NCI-H1417 treated with DMSO at 0.1 percent for 48 hours (cell line): ENCODE measurements at places on chromosomes 1 and 21.

DNA sequence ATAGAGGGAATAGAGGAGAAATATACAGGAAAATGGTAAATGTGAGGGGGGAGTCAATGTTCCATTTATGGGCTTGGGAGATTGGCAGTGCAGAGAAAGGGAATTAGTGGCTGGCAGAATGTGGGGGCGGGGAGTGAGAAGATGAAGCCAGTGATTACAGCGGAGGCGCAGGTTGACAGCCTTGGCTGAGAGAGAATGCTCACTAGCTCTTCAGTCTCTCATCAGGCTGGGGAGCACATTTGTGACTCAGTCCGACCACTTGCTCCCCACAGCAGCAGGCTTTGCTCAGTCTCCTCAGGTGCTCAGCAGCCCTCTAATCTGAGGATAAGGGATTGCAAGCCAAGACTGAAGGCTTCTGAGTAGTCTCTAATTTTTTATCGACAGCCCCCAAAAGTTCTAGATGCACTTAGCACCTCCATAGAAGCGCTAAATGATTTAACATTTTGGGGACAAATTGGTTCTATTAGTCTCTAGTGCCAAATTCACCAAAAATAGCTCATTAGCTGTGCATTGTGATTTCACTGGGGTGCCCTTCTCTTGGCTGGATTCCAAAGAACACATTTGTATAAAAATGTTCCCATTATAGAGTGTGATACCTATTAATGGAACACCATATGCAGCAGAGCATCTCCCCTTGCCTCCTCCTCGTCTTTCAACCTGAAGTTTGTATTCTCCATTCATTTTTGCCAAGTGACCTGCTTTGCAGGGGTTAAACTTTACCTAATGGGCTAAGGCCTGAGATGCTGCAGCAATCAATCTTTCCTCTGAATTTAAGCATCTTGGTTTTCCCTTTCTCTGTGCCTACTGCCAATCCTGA lies 191.8 kb downstream of the ZNF326 start:
- no peak for DNase-seq

GRCh38 chr1:31570906-31571305 lies 5.4 kb upstream of the TINAGL1 start:
- no peak for DNase-seq

DNA sequence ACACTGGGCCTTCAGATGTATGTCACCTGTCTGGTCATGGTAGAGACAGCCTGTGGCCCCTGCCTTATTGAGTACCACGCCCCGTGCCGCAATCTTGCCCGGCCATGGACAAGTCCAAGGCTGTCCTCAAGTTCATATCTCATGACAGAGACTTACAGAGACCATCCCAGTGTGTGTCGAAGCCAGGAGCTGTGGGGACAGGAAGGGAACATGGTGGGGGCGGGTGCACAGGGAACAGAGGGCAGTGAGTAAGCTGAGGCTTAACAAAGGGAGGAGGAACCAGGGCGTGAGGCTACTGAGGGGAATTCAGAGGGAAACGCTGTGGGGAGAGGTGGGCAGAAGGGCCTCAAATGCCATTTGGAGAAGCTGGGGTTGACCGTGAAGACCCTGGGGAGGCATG lies 75.8 kb downstream of the ALPL start:
- no peak for DNase-seq

- DNase-seq, result no peak
Measured at GRCh38 chr1:46613661-46614603, 2.7 kb downstream of the MOB3C start.

- no peak for DNase-seq
Measured at GRCh38 chr1:192763243-192763642, 45.6 kb upstream of the RGS2 start.

- DNase-seq, result no peak
Measured at GRCh38 chr1:89631816-89632656, 884 bp upstream of the LRRC8C start.

DNA sequence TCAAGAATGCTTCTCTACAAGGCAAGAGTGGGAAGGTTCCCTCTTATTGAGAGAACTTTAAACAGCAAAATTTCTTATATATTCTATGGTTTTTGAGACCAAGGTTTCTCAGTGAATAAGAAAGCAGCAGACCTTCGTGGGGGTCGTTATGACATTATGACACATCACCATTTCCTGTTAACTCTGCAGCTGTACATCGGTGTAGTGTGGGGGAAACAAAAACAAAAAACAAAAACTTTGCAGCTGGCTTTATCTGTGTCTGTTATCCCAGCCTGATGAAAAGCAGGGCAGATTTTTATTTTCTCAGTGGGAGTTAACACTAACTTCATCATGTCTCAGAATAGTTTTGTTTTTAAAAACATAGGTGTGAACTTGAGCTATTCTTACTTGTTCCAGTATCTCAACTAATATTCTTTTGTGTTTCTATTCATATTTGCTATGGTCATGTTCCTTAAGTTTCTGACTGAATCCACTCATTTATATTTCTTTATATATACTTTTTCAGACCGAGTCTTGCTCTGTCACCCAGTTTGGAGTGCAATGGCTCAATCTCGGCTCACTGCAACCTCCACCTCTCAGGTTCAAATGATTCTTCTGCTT lies 2.1 kb downstream of the SDE2 start:
- DNase-seq, result no peak

GRCh38 chr1:33211972-33212371 lies 30.1 kb upstream of the TRIM62 start:
- DNase-seq, result no peak

DNA sequence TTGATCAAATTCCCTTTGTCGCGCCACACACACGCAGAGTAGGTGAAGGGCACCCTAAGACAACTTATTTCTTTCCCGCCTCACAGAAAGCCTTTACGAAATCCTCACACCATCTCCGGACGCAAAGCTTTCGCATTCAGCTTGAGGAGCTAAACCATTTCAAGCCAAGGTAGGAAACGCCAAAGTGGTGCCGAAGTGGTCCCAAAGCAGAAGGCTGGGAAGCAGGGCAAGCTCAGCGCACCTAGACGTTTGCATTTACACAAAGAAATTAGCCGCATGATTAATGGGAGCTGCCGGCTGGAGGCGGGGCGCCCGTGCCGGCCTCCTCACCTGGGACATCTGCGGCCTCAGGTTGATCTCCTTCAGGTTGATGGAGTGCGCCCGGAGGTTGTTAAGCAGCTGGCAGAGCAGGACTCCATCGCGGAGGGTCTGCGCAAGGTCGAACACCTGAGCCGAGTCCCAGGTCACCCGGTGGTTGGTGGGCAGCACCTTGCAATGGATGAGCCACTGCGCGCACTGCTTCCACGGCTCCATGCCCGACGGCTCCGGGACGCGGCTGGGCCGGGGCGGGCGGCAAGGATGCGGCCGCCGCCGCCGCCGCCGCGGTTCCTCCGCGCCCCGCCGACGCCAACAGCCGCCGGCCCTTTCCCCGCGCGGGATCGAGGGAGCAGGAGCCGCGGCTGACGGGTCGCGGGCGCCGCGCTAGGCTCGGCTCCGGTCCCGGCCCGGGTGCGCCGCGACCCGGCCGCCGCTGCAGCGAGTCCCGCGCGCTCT lies 457 bp downstream of the VAV3 start:
- DNase-seq, result no peak

DNA sequence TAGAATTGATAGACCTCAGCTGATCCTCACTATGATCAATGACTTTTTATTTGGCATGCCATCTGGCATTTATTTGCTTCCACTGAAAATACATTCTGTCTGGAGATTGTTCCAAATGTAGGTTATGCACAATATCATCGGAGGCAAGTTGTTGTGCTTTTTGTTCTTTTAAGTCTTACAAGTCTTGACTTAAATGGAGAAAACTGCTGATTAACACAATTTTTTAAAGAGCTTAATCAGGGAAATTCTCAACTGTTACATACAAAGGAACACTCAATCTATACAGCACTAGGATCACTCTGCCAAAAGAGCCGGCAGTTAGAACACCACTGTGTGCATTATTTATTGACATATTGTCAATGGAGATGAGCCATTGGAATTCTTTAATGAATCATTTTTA lies 19.2 kb downstream of the CYYR1 start:
- no peak for DNase-seq

DNA sequence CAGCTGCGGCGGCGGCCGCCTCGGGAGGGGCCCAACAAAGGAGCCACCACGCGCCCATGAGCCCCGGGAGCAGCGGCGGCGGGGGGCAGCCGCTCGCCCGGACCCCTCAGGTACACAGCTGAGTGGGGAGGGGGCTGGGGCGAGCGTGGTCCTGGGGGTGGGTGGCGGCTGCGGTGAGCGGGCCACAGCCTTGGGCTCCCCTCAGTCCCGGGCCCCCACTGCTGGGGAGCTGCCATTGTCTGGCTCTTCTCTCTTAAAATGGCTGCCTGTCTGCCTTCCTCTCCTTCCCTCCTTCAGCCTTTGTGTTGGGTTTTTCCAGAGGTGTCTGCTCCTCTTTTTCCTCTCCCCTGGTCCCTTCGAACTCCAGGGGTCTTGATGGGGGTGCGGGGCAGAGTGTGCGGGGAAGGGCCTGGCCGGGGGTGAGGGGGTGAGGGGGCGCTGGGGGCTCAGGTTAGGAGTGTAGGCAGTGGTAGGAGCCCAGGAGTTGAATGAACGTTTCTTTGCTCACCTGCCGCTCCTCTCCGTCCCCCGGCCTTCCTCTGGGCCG lies 1.7 kb downstream of the ARID1A start:
- DNase-seq, result no peak

GRCh38 chr1:246492611-246493245 lies 14.4 kb downstream of the SMYD3 start:
- peak; percentile 16 for DNase-seq

GRCh38 chr1:54819195-54819536 lies 18.0 kb upstream of the TTC22 start:
- no peak for DNase-seq

DNA sequence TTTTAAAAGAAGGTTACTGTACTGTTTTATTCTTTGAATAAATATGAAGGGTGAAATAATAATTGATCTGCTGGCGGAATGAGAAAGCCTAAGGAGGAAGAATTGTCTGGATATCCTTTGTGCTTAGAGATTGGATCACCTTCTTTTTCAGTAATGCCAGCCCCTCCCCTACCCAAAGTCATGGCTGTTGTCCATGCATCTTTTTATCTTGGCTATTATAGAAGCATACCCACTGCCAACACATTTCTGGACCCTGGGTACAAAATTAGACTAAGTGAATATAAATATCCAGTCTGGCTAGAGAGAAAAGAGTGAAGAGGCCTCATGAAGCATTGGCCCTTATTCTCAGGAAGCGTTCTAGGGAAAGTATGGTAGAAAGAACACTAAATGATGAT lies 28.1 kb downstream of the AK4 start:
- no peak for DNase-seq

- DNase-seq, result no peak
Measured at GRCh38 chr21:45530423-45531113, 11.7 kb downstream of the SLC19A1 start.

DNA sequence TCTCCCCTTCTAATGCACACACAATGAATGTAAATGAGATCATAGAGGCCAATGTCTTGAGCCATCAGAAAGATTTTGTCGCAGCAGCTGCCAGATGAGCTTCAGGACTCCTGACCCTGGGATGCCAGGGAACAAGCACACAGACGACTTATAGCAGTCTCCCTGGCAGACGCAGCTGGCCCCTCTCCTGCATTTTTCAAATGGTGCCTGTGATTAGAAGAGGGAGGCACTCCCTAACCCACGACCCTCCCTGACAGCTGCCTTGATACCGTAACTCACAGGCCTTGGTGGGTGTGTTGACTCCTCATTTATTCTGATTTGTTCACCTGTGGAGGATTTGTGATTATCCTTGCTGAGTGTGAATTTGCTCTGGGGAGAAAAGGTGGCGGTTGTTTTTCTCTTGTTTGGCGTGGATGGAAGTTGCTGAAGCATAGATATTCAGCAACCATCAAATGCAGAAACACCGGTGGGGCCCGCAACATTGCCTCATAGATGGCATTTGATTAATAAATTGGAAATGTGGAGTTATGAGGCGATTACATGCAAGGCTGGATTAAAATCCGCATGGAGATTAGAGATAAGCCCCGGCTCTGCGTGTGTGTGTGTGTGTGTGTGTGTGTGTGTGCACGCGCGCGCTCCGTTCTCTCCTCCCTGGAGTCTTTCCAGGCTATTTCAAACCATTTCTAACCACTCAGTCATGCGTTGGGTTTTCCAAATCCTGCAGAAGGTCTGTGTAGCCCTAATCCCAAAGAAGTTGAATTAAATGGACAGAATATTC lies 2.1 kb upstream of the RD3 start:
- no peak for DNase-seq

DNA sequence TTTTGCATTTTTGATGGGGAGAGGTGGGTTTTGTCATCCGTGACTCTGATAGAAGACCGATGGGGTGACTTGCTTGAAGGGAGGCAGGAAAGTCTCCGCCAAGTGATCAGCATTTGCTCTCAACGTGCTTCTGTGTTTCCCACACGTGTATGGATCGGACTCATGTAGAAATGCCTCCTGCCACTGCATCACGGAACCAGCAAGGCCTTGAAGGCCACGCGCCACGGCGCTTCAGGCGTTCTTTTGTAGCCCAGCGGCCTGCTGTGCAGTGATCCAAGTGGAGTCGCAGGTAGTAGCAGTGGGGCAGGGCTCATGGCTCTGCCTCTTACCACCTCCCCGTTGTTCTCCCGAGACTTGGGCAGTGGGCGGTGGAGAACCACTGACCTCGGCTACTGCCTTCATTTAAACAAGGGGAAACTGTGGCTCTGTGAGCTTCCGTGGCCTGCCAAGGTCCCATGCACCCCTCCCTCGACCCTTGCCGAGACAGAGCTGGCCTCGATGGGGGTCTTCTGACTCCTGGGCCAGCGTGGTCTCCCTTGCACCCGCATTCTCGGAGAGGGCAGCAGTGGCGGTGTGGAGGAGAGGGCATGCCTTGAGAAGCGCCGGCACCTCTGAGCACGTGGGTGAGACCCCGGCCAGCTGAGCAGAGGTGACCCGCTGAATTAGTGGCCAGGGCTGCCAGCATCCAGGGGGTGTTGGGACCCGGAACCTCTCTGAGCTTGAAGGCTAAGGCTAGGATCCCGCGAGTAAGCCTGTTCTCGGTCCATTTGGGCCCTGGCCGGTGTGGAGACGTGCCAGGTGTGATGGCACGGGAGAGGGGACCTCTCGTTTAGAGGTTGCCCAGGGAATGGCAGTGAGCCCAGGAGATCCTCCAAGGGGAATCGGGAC lies 46.1 kb upstream of the ABCG1 start:
- no peak for DNase-seq

- DNase-seq, result no peak
Measured at GRCh38 chr1:236502972-236503639, 20.7 kb upstream of the LGALS8 start.

DNA sequence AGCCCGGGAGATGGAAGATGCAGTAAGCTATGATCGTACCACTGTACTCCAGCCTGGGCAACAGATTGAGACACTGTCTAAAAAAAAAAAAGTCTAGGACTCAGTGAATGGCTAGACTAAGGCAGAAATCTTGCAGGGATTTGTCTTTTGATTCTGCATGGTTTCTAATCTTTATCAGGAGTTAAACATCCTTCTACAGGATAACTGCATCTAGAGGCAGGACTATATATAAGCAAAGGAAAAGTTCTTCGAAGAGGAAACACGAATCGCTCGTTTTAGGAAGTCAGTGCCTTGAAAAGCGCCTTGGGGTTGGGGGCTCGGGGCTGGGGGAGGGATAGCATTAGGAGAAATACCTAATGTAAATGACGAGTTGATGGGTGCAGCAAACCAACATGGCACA lies 602 bp upstream of the UFC1 start:
- DNase-seq, result no peak
